ENCODE measurements at places on chromosomes 2 and 18.
A peak's percentile ranks its signal among the peaks of the same experiment; 100 is the strongest.

- no peak for DNase-seq
These were observed 49.4 kb downstream of the SFXN5 start for GRCh38 chr2:73022024-73022568.

- no peak for DNase-seq
These were observed 62.4 kb downstream of the RALBP1 start for GRCh38 chr18:9537677-9538076.

DNA sequence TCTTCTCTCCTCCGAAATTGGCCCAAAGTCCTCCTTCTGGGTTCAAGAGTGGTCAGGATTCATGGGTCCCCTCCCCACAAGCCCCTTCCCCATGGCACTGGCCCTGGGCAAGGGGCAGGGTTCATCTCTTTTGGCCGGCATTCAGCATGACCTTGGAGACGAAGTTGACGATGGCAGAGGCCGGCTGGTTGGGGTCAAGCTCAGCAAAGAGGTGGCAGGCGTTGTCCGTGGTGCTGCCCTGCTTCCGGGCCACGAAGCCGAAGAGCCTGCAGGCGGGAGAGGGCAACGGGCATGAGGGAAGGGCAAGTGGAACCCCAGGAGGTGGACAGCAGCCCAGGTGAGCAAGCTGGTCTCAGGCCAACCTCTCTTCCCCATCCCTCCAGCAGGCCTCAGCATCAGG, 198.5 kb downstream of the TNS1 start:
- DNase-seq, result no peak

GRCh38 chr2:47354013-47354847, 48.7 kb upstream of the MSH2 start:
- no peak for DNase-seq

DNA sequence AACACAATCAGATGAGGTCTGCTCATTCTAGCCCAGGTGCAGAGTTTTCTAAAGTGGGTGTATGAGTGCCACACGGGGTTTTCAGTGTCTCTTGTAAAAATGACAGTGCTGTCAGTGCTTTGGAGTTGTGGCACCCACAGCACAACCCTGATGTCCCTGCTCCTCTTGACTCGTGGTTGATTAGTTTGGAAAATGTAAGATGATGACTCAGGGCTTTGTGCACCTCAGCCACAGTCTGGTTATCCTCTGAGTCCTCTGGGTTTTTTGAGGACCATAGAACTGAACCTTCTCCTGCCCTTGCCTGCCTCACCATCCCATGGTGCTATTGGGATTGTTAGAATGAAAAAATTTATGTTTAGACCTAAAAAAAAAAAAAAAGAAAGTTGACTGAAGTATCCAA, 105.6 kb downstream of the MYO1B start:
- no peak for DNase-seq

DNA sequence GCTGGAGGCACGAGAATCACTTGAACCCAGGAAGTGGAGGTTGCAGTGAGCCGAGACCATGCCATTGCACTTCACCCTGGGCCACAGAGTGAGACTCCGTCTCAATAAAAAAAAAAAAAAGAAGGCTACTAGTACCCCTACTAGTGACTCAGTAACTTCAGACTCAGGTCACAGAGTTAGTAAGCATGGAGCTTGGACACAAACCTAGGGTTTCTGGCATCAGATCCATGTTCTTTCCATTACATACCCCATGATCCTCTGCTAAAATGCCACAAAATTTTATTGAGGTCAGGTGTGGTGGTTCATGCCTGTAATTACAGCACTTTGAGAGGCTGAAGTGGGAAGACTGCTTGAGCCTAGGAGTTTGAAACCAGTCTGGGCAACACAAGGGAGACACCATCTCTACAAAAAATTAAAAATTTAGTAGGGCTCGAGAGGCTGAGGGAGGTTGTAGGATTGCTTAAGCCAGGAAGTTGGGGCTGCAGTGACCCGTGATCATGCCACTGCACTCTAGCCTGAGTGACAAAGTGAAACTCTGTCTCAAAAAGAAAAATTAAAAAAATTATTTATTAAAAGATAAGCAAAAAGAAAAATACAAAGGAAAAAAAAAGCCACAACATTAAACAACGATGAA, 45.1 kb downstream of the DHX57 start:
- DNase-seq, result no peak

- peak; percentile 21 for DNase-seq
These were observed 437.7 kb downstream of the SATB2 start for GRCh38 chr2:199019898-199020507.

GRCh38 chr2:239945751-239946561, 79.2 kb downstream of the NDUFA10 start:
- DNase-seq, result no peak

DNA sequence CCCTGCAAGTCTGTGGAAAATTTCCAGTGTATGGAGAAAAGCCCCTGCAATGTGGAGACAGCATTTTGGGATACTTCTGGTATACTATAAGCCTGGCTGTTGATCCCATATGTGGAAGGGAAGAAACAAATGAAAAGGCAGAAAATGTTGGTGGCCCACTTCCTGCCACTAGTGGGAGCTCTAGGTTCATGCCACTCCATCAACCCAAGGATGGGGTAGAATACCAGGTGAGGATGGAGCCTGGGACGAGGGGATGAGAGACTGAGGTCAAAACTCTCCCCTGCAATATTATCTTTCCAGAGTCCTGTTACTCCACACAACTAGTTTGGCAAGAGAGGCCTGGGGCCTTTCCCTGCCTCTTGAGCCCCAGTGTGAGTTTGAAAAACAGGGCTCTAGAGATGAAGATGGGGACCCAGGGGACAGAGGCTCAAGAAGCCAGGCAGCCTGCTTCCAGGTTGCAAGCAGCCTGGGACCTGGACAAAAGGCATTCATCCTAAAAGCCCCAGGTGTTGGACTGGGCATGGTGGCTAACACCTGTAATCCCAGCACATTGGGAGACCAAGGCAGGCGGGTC, 31.9 kb downstream of the BMP10 start:
- no peak for DNase-seq

All from NCI-H524 (cell line).